ENCODE measurements at places on chromosomes 13 and 19.

GRCh38 chr13:43026262-43026661, 2.9 kb downstream of the DNAJC15 start:
- no peak for DNase-seq

GRCh38 chr13:43390619-43391018, 367.2 kb downstream of the DNAJC15 start:
- peak; percentile 17 for DNase-seq

DNA sequence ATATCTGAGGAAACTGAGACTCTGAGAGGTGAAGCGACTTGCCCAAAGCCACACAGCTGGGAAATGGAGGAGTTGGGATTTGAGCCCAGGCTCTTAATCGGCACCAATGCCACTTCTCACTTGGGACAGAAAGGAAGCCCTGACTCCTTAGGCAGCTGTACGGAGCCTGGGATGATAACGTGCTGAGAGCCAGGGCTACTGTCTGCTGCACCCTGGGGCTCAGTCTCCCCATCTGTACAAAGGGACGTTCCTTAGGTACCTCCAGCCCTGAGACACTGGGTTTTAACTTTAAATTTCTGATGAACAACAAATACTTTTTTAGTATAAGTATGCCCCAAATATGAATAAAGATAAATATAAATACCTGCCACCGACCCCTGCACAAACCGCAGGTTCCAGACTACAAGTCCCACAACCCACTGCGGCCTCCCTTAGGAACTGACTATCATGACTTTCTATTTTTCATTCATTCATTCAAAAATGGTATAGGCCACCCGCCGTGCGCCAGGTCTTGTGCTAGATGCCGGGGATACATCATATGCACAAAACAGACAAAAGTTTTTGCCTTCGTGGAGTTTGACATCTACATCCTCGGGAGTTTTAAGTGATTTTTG, 776 bp upstream of the NCLN start:
- DNase-seq, result peak; percentile 92

GRCh38 chr13:111115061-111115964, at the start of gene ARHGEF7:
ARHGEF7 (plus strand) TSS chr13:111115310; CDS start chr13:111115527, 217 bp downstream.
- peak; percentile 26 for DNase-seq

GRCh38 chr13:83563499-83563898, 318.8 kb downstream of the SLITRK1 start:
- DNase-seq, result no peak

GRCh38 chr19:29375429-29376119, 150.2 kb upstream of the VSTM2B start:
- no peak for DNase-seq

DNA sequence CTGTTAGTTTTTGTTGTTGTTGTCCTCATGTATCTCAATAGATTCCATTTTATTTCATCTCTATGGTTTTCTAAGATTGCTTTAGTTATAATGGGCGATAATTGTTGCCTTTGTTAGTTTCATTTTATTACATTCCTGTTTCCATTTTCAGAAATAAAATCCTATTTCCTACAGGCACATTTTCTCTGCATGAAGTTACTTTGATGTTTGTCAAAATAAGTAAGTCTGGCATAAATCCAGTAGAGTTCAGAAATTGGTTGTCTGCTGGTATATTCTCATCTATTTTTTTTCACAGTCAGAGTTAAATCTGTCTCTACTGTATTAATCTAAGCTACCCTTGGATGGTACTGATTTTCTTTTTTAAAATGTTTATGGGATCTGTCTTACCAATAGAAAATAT, 204.1 kb downstream of the MYO16 start:
- DNase-seq, result no peak

DNA sequence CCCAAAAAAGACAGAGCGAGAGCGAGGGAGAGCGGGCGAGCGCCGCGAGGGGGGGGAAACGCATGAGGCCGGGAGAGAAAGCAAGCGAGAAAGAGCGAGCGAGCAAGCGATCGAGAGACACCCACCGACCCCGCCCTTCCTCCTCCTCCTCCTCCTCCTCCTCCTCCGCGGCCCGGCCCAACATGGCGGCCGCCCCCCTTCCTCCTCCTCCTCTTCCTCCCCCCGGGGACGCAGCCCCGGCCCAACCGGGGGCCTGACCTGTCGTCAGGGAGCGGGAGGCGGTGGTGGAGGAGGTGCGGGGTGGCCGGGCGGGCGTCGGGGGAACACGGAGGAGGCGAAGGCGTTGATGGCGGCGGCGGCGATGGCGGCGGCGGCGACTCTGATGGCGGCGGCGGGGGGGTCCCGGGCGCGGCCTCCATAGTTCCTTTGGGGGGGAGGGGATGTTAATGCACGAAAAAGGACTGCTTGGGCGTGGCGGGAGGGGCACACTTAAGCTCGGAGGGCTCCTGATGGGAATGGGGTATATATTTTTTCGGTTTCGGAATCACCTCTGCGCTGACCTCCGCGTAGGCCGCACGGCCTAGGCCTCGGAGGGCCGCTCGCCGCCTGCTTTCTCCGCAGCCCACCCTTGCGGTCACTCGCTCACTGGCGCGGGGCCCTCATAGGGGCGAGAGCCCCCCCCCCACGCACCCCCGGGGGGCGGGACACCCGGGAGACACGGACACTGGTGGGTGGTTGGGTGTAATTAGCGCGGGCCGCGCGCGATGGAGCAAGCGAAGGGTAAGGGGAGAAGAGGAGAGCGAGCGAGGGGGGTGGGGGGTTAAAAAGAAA, 1.2 kb downstream of the ZC3H4 start:
- DNase-seq, result peak; percentile 88

DNA sequence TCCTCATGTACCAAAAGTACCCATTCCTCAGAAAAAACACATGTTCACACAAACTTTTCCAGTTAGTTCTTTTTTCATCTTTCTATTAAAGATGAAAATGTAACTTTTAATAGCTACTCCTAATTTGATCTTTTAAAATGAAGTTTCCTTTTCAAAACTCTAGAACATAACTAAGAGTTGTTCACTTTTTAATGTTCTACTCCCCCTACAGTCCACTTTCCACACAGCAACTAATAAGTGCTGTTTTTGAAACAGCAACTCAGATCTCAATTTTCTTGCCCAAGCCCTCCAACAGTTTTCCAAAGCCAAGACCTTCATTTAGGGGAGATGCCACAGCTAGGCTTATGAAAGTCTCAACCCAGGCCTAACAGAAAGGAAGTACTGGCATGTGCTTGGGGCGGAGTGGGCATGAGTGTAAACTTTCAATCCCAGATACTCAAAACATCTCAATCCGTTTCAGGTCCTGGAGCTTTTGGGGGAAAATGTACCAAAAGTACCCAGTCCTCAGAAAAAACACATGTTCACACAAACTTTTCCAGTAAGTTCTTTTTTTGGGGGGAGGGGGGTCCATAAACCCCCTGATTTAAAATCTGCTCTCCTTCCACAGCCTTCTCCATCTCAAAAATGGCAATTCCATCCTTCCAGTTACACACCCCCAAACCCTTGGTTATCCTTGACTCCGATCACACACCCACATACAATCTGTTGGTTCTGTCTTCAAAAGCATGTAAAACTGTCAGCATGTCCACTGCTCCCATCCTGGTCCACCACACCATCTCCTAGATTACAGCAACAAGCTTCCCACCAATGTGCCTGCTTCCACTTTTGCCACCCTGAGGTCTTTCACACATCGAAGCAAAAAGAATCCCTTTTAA, 2.0 kb downstream of the FBL start:
- peak; percentile 77 for DNase-seq

DNA sequence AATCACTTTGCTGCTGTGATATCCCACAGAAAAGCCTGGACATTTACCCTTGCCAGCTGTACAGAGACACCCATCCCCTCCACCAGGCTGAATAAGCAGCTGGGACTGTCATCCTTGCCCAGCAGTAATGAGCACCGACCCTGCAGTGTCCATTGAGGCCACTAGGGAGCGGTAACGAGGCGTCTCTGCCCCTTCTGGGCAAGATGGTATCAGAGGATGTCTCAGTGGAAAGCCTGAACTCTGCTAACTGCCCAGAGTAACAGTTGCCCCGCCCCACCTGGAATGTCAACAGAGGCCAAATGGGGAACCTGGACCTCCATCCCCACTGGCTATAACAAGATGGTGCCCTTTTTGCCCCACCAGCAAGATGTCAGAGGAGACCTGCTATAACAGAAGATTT, 22.8 kb upstream of the CEACAM20 start:
- peak; percentile 58 for DNase-seq

- DNase-seq, result no peak
Observed at GRCh38 chr13:20351281-20352022, 119.3 kb upstream of the GJB6 start.

GRCh38 chr13:44249431-44249836, 124.2 kb upstream of the SERP2 start:
- DNase-seq, result peak; percentile 41

DNA sequence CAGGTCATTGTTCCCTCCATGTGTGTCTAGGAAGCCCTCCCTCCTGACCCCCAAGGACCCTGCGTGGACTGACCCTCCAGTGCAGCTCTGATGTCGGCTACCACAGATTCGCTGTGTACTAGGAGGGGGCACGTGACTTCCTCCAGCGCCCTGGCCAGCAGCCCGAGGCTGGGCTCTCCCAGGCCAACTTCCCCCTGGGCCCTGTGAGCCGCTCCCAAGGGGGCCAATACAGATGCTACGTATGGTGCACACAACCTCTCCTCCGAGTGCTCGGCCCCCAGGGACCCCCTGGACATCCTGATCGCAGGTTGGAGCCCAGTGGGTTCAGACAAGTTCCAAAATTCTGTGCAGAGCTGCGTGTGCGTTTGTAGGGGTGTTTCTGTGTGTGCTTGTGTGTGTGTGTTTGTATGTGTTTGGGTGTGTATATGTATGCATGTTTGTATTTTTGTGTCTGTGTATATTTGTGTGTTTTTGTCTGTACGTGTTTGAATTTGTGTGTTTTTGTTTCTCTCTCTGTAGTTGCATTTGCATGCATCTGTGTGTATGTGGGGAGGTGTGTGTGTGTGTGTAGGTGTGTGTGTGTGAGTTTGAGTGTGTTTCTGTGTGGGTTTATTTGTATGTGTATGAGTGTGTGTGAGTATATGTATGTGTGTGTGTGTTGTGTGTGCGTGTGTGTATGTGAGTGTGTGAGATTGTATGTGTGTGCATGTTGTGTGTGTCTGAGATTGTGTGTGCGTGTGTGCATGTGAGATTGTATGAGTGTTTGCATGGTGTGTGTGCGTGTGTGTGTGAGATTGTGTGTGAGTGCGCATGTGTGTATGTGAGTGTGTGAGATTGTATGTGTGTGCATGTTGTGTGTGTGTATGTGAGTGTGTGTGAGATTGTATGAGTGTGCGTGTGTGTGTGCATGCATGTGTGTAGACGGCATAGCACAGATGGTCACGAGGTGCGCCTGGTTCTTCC, 21.4 kb upstream of the LILRA2 start:
- no peak for DNase-seq

DNA sequence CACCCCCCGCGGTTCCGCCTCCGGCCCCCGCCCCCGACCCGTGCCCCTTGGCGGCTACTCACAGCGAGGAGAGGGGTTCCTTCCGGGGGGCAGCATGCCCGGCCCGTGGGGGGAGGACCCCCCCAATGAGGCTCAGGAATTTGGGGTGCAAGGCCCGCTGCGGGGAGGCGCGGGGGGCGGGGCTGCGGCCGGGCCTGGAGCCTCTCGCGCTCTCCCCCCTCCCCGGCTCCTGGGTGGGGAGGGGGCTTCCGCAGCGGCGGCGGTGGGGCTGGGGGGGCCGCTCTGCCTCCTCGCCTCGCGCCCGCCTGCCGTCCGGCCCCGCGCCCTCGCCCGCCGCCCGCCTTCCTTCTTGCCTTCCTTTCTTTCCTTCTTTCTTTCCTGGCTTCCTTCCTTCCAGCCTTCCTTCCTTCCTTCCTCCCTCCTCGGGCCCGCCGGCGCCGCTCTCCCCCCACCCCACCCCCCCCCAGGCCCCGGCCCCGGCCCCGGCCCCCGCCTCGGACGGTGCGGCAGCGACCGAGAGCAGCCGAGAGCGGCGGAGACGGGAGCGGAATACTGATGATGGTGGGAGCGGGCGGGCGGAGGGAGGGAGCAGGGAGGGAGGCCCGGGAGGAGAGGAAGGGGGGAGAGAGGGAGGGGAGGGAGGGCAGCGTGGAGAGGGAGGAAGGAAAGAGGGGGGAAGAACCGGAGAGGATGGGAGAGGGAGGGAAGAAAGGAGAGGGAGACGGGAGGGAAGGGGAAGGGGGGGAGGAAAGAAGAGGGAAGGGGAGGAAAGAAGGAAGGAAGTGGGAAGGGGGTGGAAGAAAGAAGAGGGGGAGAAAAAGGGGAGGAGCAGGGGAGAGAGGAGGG, at the start of gene LRRC4B:
Gene LRRC4B, minus strand, starts transcription at position 554 of the 846 bp plus-strand sequence. CDS start 19,597 bp downstream, outside the sequence.
- no peak for DNase-seq

- DNase-seq, result no peak
Observed at GRCh38 chr13:51618626-51619025, 34.4 kb downstream of the WDFY2 start.

GRCh38 chr19:35341006-35341405, 6.7 kb upstream of the FFAR1 start:
- no peak for DNase-seq
